ENCODE measurements at places on chromosomes 6 and 20. TPM values are rescaled to one million over a fixed set of nuclear protein-coding genes. Genes with fewer than 3 reads are reported as not detected.

Gene DIDO1
- 28.6 TPM for total RNA-seq

DNA sequence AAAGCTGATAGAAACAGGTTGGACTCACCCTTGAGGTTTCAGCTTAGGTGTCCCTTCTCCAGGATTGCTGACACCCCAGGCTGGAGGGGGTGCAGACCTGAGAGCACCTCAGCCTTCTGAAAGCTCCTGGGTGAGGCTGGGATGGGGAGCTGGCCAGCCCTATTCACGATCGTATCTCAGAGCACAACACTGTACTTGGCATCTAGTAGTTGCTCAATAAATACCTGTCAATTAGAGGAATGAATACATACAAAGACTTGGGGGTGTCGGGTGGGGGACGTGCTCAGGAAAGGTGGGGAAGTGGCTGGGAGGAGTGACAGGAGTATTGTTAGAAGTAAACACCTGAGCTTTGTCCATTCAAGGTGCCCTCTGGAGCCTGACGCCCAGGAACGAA is 61.7 kb downstream of the SLC2A10 start:
- DNase-seq = no peak

Gene NKAIN4
- total RNA-seq = not detected

- DNase-seq = peak; percentile 96
Observed at GRCh38 chr6:11143394-11144371, 32.2 kb upstream of the ERVFRD-1 start.

DNA sequence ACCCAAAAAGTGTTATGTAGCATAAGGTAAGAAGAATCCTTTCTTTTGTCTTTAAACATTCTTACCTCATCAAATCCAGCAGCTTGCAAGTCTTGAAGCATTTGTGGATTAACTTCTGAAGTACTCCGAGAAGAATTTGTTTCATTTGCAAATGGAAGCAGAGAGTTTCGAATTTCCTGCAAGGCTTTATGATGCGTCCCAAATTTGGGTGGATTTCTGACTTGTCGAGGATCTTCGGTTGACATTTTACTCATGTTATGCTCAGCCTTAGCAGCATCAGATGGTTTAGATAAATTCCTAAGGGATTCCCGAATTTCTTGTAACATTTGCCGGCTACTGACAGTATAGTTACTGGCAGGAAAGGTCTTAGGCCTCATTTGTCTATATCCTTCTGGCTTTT is 16.2 kb downstream of the LATS1 start:
- peak; percentile 70 for DNase-seq

Gene PACSIN1
- not detected for total RNA-seq
